GM06990 (cell line): ENCODE measurements at places on chromosomes 1 and 21.

GRCh38 chr21:36489776-36490165, 9.8 kb upstream of the CLDN14 start:
- no peak for DNase-seq

DNA sequence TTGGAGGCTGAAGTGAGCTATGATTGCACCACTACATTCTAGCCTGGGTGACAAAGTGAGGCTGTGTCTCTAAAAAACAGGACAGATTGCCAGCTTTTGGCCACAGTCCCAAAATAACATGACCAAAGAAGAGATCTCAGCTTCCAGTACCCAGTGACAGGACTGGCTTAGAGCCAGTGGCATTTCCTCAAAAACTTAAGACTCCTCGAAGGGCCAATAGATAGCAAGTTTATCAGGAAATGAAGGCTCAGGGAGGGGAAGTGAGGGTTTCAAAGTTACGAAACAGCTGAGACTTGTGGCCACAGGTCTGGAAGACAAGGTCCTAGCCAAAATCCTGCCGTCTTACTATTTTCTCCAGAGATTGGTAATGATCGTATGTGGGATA, 6.3 kb upstream of the TMEM39B start:
- DNase-seq = no peak

DNA sequence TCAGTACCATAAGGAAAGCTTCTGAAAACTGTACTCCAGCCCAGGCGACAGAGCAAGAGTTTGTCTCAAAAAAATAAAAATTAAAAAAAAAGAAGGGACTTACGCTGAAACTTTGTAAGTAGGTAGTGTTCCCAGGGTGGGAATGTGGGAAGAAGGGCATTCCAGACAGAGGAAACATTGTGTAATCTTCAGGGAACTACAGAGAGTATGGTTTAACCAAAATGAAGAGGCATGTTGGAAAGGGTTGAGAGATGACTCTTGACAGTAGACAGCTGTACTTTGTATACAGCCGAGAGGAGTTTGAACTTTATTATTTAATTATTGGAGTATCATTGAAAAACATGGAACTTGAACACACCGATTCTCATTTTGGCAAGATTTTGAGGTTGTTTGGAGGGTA, 43.0 kb downstream of the PPP2R5A start:
- DNase-seq = no peak

GRCh38 chr1:230299191-230300006, 126.7 kb downstream of the PGBD5 start:
- DNase-seq = no peak

DNA sequence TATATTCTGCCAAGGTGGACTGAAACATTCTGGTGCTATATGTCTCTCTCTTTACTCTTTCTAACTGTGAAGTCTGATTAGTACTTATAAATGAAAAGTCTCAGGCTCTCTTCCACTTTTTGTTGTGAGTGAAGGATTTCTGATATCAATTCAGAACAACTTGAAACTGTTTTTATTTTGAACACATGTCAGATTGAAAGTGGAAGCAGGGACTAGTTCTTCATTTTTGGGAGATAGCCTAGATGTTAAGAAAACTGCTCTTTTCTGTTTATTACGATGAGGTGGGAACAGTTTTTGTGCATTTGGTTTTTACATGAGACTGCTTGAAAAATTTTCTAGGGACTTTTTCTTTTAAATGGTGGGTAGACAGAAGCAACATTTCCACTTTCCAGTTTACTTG, 14.5 kb upstream of the GBP3 start:
- DNase-seq = no peak
